ENCODE measurements at places on chromosomes 2 and 18.

DNA sequence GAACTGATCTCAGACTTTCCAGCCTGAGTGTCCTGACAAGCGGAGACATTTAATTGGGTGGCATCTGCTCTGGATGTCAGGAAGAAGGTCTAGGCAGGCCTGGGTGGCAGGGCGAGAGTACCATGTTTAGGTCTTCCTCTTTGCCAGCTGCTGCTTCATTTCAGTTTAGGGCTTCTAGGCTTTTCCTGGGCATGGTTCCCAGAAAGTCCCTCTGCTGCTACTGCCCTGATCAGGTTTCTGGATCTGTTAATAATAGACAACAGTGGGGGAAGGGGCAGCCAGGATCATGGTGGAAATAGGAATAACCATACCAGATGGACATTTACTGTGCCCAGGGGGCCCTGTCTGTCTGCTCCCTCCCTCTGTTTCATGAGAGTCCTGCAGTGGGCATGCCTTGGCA lies 2.3 kb upstream of the PLCD4 start:
- DNase-seq: no peak

DNA sequence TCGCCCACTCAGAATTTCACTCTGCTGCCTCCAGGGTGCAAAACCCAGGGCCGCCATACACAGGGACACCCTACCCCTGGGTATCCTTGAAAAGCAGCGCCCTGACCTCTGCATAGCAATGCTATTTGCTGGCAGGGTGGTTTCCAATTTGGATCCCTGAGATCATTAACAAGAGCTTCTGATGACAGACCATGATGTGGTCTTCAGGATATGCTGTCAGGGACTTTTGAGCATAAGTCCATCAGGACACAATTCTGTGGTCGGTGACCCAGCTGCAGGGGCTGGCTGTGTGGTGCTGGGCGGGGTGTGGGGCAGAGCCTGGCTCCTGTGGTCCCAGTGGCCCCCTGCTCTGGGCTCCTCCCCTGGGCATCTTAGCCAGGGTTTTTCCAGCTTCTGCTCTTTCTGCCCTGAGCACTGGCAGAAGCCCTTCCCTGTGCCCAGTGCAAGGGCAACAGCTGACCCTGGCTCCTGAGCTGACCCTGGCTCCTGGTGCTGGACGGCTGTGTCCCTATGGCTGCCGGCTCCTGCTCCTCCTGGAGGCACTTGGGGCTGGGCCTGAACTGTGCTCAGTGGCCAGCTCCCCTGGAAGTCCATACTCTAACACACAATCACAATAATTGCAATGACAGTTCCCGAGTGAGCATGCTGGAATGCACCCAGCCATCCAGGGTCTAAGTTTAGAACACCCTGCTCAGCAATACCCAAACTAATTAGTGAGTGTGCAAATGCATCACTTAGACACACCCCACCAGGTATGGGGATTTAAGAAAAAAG lies 271.5 kb downstream of the HDAC4 start:
- no peak for DNase-seq

DNA sequence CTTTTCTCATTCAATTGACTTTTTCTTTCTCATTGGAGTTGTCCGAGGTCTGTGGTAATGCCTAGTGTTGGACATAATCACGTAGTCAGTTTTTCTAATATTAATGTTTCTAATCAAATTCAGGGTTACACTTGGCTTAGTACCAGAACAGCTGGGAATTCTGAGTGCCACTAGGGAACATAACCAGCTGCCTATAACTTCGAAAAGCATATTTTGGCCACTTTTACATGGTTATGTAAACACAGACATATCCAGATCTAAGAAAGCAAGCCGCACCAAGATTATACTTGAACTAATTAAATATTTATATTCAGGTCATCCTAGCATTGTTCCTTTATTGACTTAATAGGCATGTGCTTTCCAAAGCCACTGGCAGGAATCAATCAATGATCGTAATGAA lies 91.1 kb upstream of the ARHGAP28 start:
- no peak for DNase-seq

GRCh38 chr2:10239561-10239967 lies 63.1 kb upstream of the HPCAL1 start:
- DNase-seq: no peak

- DNase-seq: no peak
These were observed 9.4 kb upstream of the GNLY start for GRCh38 chr2:85684806-85685205.

GRCh38 chr2:38099099-38100028 lies 23.4 kb upstream of the CYP1B1 start:
- no peak for DNase-seq

GRCh38 chr2:18311420-18312195 lies 248.8 kb downstream of the RDH14 start:
- DNase-seq: no peak

- no peak for DNase-seq
These were observed 321.1 kb downstream of the SATB2 start for GRCh38 chr2:199136681-199137080.

DNA sequence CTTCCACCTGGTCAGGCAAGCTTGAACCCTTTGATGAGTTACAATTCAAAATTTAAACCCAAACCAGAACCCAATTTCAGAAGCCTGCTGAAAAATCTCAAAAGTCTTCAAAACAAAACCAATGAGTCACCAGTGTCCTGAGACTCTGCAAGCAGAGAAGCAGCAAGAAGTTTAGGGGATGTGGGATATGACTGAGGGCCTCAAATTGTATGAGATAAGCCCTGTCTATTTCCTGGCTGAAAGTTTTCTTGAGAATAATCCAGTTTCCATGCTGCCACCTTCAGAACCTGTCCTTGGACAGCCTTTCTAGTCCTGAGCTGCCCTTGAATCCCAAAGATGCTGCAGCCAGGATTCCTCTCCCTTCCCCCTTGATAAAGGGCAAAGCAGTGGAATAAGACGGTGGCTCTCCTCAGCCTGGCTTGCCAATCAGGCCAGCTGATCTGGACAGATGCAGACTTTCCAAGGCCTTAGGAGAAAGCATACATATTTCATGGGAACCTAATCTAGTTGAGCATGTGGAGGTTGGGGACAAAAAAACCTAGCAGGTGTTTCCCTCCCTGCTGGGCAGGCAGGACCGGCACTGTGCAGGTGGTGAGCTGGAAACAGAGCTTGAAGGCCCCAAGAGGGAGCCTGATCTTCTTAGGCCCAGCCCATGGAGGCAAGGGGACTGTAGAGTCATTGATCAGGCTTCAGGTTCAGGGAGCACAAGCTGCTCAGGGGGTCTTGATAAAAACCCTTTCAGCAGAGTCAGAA lies 278.0 kb upstream of the MGAT5 start:
- no peak for DNase-seq

DNA sequence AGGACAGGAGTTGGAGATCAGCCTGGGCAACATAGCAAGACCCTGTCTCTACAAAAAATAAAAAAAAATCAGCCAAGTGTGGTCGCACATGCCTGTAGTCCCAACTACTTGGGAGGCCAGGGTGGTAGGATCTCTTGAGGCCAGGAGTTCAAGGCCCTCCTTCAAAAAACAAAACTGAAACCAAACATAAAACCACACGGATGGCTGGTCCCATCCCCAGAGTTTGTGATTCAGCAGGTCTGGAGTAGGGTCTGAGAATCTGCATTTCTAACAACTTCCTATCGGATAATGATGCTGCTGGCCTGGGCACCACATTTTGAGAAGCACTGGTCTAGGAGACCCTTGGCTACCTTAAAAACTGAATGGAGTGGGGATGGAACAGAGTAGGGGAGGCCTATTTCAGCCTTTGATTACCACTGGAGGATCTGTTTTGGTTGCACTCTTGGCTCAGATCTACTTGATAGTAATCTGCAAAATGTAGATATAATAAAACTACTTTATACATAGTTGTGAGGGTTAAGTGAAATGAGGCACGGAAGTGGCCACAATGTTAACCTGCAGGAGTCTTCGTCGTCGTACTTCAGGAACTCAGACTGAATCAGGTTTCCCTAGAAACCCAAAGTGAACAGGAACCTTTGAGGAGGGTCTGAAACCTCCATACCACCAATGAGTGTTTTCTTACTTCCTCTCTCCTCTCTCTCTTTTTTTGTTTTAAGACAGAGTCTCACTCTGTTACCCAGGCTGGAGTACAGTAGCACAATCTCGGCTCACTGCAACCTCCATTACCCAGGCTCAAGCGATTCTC lies 25.5 kb upstream of the NFE2L2 start:
- no peak for DNase-seq

GRCh38 chr2:147594038-147594437 lies 250.8 kb upstream of the ACVR2A start:
- no peak for DNase-seq

DNA sequence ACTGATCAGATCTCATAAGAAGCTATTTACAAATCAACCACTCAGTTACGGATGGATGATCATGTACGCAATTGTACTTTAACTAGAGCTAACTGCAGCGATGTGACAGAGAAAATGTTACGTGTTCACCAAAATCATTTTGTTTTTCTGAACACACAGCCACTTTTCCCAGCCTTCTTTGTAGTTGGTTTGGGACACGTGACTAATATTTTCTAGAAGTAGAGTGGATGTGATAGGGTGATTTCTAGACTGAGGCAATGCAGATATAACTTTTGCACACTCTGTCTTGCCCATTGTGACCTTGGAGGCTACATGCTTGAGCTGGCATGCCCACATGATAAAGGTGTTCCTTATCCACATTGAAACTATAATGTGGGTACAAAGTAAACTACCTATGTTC lies 9.9 kb upstream of the SLC9A4 start:
- DNase-seq: no peak

DNA sequence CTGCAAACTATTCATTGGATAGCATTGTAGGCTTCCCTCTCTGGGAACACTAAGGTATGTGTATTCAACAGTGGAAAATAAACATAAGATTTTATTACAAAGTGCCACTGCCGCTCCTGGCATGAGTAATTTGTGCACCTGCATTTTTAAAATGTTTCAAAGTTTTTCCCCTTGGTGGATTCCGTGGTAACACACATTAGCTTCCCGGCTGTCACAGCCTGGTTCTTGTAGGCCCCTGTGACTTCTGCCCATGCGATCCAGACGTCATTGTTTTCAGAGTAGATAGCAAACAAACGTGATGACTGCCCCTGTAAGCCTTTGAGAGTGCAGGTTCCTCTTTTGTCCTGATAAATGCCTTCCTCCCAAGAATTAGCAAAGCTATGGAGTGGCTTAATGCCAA lies 421.0 kb downstream of the ZNF521 start:
- no peak for DNase-seq

DNA sequence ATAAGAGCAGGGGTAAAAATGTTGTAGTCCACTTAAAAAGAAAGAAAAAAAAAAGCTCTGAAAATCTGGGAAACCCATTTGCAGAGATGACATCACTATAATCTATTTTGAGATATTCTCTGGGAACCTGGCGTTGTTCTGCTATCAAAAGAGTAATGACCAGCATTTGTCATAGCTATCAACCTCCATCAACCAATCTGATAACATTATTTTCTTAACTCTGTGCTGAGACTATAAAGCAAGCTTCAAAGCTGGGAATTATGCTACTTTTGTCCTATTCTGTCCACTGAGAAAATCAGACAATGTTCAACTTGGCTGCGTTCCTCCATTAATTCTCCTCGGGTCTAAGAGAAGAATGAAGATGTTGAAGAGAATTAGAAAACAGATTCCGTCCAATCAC lies 107.5 kb downstream of the STK39 start:
- no peak for DNase-seq

DNA sequence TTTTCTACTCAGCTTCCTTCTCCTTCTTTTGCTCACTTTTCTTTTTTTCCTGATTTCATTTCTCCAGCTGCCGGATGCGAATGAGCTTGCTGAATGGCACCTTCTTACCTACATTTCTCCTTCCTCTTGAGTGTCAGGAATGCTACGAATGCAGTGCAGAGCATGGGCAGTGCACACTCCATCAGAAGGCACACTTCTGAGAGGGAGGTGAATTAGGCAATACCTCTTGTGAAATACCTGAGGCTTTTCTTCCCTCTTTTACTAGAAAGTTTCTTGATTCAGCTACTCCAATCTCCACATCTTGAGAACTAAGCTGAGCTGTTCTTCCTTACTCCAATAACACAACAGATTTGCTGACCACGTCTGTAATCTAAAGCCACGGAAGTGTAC lies 51.1 kb downstream of the PLEKHM3 start:
- DNase-seq: no peak

GRCh38 chr18:74715865-74716712 lies 118.4 kb downstream of the ZNF407 start:
- no peak for DNase-seq

DNA sequence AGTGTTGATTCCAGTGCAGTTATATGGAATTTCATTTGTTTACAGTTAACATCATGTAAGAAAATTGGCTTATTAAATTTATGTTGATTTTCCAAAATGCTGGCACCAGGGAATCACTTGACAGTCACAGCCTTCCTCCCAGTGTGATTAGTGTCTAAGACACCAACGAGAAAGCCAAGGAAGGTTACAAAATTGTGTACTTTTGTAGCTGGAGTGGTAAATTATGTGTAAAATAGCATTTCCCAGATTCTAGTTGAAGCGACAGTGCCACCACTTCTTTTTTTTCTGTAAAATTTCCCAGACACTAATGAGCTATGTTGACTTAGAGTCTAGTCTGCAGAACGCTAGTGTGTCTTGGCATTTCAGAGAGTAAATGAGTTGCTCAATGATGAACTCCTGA lies 101.3 kb downstream of the NCK2 start:
- no peak for DNase-seq

DNA sequence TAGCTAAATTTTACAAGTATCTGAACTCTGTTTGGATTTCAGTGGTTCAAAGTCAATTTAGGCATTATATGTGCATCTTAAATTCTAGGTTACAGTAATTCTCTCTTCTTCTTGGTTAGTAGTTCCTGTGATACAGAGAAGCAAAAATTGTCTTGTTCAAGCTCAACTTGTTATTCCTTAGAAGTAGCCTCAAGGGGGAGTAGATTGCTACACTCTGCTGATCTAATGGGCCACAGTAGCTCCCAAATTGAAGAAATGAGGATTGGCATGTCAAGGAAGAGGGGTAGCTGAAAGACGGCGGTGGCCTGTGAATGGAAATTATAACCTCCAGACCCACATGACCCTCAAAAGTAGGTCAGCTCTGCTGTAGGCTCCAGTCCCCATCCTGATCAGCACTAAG lies 334.7 kb downstream of the HRH4 start:
- DNase-seq: no peak

DNA sequence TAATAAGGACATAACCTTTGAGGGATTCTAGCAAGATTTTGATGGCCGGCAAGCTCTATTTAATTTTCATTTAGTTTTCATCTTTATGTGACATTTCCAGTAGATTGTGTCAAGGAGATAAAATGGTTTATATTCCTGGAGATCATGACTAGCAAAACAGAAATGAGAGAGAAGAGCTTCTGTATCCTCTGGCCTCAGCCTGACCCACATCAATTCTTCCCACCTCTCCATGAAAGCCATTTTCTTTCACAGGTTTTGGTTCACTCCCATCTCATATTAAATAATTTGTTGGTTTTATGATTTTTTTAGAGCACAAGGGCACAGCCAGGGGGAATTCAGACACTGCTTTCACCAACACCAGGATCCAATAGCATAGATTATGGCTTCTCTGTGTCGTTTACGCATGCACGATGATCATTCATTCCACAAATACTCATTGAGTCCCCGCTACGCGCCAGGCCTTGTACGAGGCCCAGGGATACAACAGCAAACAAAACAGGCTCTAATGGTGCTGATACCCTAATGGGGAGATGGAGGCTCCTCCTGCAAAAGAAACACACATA lies 85.9 kb downstream of the SH3BP4 start:
- DNase-seq: no peak

Measured in activated T-helper 9 cell treated with anti-CD3 and anti-CD28 coated beads, Interleukin-2, amount 50 U/mL, for 16 hours (primary cell).